ENCODE measurements at places on chromosomes 6 and 20.
A peak's percentile ranks its signal among the peaks of the same experiment; 100 is the strongest.

GRCh38 chr6:56288347-56288746 lies 41.0 kb upstream of the COL21A1 start:
- no peak for DNase-seq

DNA sequence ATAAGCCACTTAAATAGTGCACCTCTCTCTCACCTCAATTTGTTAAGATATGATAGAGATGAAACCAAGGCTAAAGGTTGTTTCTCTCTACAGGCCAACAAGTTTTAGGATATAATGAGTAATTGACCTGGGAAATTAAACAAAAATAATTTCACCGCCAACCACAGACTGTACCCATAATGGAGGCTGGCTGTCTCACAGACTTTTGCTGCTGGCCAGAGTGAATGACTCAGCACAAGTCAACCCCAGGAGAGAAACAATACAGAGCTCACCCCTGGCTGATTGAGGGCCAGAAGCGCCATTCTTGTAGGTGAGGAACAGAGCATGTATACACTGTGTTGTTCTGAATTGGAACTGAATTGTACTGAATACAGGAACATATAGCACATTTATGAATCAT lies 99.9 kb downstream of the CAP2 start:
- DNase-seq, result no peak

DNA sequence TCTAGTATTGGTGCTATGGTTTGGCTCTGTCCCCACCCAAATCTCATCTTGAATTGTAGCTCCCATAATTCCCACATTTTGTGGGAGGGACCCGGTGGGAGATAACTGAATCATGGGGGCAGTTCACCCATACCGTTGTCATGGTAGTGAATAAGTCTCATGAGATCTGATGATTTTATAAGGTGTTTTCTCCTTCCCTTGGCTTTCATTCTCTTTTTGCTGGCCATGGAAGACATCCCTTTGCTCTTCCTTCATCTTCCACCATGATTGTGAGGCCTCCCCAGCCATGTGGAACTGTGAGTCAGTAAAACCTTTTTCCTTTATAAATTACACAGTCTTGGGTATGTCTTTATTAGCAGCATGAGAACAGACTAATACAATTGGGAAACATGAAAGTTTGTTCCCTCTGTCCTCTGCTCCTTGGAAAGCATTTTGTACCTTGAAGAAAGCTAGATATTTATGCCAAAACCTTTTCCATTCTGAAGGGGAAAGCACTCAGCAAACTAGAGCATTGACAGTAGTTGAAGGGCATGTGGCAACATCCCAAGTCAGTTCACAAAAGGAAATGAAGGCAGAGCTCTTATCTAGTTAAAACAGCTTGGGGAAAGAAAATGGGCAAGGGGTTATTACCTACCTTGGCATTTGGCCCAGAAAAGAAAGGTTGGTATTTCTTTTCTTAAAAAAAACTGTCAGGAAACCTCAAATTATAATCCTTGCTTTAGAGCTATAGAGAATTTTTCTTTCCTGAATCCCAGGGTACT lies 10.7 kb upstream of the TNFAIP3 start:
- no peak for DNase-seq

DNA sequence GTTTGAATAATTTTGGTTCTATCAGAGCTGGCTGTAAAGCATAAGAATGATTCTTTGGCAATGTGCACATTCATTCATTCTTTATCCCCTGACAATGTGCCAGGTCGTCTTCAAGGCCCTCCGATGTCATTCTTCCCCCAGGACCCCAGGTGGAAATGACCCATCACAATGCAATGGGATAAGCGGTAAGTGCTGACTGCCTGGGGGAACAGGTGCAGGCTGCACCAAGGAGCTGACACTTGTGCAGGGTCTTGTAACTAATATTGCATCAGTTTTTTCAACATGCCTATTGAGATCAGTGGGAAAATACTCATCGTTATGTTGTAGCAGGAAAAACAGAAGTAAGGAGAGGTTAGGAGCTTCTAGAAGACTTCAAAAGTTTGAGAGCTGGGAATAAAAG lies 105.6 kb downstream of the FOXC1 start:
- no peak for DNase-seq

GRCh38 chr6:100099189-100100074 lies 105.4 kb upstream of the MCHR2 start:
- peak; percentile 18 for DNase-seq

- no peak for DNase-seq
These were observed 1.6 kb downstream of the SLC44A4 start for GRCh38 chr6:31877125-31877650.

DNA sequence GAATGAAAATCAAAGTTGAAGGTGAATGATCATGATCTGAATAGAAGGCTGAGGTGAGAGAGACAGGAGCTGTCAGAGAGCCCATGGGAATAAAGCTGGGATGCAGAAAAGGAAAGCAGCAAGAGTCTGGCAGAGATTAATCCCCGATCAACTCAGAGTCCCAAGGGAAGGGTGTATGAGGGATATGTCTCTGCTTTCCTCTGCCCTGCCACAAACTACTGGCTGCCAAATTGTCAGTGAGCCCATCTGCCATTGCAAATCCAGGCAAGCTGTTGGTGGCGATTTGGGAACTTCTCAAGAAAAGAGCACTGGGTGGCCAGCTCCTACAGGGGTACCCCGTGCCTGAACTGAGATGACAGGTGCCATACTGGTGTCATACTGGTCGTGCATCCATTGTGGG lies 705.5 kb upstream of the MAN1A1 start:
- no peak for DNase-seq

GRCh38 chr20:37940858-37941257 lies 37.9 kb downstream of the VSTM2L start:
- DNase-seq, result no peak

DNA sequence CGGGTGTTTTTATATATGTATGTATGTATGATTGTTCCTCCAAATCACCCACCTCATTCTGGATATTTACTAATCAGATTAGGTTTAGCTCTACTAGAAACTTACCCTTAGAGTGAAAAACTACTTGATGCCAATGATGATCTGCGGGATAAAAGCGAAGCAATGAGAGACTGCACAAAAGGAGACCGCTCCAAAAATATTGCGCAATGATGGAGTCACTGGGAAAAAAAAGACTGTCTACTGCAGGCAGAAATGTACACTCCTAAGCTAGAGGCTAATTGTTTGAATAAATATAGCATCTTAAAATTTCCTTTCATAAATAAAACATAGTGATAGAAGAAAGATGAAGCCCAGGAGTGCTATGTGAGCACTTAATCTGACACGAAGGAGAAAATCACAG lies 7.3 kb downstream of the RAB32 start:
- no peak for DNase-seq

DNA sequence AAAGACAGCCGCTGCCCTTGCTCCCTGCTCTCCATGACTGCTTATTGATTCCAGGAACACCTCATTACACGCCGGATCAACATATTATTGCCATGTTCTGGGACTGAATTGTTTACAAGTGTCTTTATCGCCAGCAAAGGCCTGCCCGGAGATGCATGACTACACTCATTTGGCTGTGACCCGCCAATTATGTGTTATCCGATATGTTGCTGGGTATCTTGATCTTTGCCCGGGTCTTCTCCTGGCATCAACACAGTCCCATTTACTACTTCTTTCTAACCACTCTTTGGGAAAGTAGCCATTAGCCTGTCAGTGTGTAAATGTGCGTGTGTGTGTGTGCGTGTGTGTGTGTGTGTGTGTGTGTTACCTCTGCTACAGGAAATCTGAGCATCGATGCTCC lies 15.4 kb downstream of the LINC00237 start:
- no peak for DNase-seq

DNA sequence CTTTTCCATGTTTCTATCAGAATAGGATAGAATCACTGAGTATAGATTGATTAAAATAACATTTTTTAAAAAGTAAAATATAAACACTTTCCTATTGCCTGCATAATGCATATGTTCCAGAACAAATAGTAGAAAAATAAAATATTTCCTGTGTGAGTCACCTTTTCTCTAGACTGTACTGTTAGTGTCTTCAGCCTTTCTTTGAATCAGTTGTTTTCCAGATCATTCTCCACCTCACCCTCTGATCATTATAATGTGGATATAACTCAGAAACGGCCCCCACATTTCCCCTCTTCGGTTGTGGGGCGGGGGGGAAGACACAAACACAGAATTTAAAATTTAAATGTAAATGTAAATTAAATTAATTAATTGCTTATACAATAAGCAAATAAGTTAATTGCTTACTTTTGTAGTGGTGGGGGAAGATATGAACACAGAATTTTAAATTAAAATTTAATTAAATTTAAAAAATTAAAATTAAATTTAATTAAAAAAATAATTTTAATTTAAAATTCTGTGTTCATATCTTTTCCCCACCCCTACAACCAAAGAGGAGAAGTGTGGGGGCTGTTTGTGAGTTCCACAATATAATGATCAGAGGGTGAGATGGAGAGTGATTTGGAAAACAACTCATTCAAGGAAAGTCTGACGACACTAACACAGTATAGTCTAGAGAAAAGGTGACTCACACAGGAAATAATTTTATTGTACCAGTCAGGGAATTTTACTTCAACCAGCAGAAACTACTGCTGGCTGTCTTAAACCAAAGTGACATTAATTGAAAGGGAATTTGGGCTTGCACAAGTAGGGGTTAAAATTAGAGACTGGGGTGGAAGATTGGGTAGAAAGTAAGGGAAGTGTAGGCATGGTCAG lies 37.1 kb upstream of the PROKR2 start:
- no peak for DNase-seq

GRCh38 chr6:106525882-106526275 lies 103.4 kb downstream of the RTN4IP1 start:
- no peak for DNase-seq

DNA sequence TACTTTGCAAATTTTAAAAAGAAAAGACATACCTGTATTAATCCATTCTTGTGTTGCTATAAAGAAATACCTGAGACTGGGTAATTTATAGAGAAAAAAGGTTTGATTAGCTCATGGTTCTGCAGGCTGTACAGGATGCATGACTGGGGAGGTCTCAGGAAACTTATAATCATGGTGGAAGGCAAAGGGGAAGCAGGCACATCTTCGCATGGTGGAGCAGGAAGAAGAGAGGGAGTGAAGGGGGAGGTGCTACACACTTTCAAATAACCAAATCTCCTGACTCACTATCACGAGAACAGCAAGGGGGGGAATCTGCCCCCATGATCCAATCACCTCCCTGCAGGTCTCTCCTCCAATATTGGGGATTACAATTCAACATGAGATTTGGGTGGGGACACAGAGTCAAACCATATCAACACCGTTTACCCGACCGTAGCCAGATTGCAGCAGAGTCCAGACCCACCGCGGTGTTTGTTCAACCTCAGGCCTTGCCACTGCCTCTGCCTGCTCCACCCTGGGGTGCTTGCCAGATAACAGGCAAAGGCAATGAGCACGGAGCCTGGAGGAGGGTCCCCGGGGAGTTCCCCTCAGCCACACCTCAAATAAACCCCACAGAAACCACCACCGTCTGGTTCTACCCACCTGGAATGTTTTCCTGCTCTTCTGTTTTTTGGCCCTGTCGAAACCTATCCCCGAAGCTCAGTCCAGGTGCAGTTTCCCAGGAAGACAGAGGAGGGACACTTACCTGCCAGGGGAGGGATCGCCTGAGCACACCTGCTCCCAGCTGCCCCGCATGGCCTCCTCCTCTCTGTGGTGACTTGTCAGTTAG lies 142.2 kb upstream of the AFDN start:
- DNase-seq, result no peak

DNA sequence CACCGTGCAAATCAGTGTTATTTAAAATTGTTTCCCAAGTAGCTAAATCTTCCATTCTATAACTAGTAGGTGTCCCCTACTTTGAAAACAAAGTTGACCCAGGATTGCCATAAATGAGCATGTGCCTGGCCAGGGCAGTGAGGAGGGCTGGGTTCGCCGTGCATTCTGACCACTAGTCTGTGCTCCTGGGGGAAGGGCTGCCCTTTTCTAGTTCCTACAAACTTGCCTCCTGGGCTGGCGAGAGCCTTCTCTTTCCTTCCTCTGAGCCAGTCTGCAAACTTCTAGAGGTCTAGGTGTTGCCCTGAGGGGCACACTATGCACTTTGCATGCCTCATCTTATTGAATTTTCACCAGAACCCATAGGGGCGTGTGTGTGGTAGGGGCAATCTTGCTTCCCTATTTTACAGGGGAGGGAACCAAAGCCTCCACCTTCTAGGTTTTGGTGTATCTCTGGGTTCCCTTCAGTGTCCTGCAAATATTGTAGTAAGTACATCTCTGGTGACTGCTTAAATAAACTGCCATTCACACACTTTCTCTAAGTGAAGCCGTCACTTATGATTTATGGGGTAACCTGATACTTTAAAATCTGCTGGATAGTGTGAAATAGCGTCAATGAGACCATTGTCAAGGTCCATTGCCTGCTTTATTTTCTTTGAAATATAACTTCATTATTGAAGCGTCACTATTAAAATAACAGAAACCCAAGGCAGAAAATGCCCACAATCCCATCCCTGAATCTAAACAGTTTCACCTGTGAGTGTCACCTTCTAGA lies 42.2 kb downstream of the CDH26 start:
- no peak for DNase-seq

- DNase-seq, result no peak
These were observed 20.4 kb downstream of the BMP7 start for GRCh38 chr20:57245997-57246396.

- DNase-seq, result no peak
These were observed 128.5 kb upstream of the CDYL start for GRCh38 chr6:4647414-4648365.

DNA sequence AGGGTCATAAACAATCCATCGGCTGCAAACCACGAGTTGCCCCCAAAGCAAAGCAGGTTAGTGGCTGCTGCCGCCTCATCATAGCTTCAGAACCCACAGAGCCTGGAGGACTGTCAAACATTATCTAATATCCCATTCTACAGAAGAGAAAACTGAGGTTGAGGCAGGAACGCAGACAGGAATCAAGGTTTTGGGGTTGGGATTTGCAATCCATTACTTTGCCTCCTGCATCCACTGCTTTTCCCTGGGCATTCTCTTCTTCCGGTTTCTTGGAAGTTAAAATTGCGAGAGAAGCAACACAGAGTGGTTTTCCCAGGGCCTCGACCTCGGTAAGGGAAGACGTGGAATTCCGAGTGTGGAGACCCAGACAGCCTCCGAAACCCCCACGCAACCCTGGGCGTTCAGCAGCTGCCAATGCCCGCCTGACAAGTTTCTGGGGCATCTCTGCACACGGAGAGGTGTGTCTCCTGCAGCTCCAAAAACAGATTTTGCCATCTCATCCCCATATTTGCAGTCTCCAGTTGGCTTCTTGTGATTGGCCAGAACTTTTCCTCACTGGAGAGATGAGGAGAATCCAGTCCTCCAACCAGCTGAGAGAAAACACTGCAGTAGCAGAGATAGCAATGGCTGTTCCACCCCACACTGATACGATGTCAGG lies 45.5 kb upstream of the SNAP25 start:
- no peak for DNase-seq

GRCh38 chr6:26254724-26255123 lies 110.3 kb upstream of the BTN3A2 start:
- DNase-seq, result no peak

All from CD4-positive, alpha-beta T cell treated with Interferon alpha-2 for 1 hour (primary cell).